ENCODE measurements at places on chromosomes 1 and 21. TPM values are rescaled to one million over a fixed set of nuclear protein-coding genes. Genes with fewer than 3 reads are reported as not detected.

ADORA1 gene
- total RNA-seq, result not detected

CNKSR1 gene
- 0.26 TPM for total RNA-seq

TFF2 gene
- total RNA-seq, result not detected

CHRM3 gene
- 5.2 TPM for total RNA-seq

NR1I3 gene
- total RNA-seq, result not detected

FAM151A gene
- total RNA-seq, result not detected

CD1B gene
- not detected for total RNA-seq

IGSF5 gene
- total RNA-seq, result not detected

FAM131C gene
- total RNA-seq, result 0.53 TPM

PTPN7 gene
- total RNA-seq, result not detected

JAM2 gene
- 0.93 TPM for total RNA-seq

FCAMR gene
- not detected for total RNA-seq

SMIM1 gene
- total RNA-seq, result 0.53 TPM

MAP10 gene
- total RNA-seq, result 0.66 TPM

OR10X1 gene
- total RNA-seq, result not detected

CA6 gene
- total RNA-seq, result not detected

AADACL4 gene
- total RNA-seq, result not detected

MYOG gene
- not detected for total RNA-seq

ATAD3C gene
- 0.66 TPM for total RNA-seq

KCNA3 gene
- not detected for total RNA-seq

RGS13 gene
- total RNA-seq, result not detected

SH2D1B gene
- not detected for total RNA-seq

NCSTN gene
- total RNA-seq, result 86.9 TPM

SPOCD1 gene
- 43.3 TPM for total RNA-seq

SIPA1L2 gene
- 6.2 TPM for total RNA-seq

CLEC20A gene
- not detected for total RNA-seq

PLPP3 gene
- total RNA-seq, result 367 TPM

SAMD11 gene
- total RNA-seq, result 0.62 TPM

ACAP3 gene
- total RNA-seq, result 35.4 TPM
